ENCODE measurements at places on chromosomes 1 and 21.

DNA sequence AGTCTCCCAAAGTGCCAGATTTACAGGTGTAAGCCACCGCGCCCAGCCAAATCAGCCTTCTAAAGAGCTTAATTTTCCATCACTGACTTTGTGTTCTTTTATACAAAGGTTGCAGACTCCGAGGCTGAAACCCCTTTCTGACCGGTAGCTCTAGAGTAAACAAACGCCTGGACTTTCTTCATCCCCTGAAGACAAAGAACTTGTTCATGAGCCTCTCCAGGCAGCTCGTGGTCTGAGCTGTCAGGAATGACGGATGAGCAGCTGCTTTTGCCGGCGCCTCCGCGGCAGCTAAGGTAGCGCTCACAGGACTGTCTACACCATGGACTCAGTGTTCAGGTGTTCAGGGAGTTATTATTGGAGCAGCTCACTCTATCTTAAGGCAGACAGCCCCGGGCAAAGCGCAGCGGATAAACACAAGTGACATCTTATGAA lies 128.5 kb upstream of the ERRFI1 start:
- no peak for DNase-seq

DNA sequence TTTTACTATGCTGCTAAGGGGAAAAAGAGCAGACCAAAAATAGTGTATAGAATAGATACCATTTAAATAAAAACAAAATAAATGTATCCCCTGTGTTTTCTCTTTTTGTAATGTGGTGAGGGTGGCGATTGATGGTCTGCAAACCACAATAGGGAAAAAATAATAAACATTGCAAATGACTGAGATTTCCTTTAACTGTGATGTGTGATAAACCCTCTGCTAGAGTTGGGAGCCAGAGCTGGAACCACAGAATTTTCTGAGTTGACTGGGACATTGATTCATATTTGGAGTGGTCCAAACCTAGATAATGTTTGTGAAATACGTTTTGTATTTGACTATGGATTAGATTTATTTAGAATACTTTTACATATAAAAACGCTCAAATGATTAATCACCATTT lies 70.6 kb upstream of the PTGFR start:
- DNase-seq = no peak

DNA sequence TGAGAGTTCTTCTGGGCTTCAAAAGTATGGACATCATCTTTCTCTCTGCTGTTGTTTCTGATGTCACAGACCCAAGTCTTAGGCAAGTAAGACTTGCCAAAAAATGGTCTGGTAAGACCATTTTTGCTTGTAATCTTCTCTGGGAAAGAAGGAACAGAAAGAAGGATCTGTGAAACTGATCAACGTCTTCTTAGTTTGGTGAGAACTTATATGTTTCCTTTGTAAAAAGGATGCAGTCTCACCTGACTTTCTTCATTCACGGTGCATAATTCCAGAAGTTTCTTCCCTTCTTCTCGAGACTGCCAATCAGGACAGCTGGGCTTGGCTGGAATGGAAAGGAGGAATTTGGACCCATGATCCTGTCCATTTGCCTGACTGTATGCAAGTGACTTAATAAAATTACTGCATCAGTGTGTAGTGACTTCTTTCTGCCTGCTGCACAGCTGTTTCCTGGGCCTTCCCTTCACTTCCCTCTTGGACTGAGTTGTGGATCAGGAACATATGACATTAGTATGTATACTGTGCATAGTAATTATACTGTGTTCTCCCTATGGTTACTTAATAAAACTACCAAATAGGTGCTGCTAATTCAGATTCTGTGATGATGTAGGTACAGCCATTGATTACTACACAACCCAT lies 7.6 kb upstream of the DENND1B start:
- no peak for DNase-seq

GRCh38 chr1:20735581-20736111 lies 3.1 kb upstream of the SH2D5 start:
- no peak for DNase-seq

DNA sequence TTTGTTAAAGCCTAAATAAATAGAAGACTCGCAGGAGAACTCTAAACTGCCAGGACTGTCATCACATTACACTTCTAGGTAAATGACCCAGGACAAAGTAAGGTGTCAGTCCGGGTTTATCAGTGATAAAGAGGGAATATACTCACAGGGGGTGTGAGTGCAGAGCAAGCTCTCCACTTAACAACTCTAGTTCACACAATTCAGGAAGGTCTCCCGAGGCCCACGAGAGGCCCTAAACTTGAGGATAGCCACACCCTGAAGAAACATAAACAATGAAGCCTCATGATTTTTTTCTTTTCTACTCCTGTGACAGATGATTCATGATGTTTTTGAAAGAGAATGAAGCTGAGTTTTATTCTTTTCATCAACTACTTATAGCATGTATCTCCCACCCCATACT lies 65.6 kb upstream of the EXO1 start:
- no peak for DNase-seq

GRCh38 chr1:22164841-22165808 lies 22.2 kb upstream of the WNT4 start:
- DNase-seq = no peak

GRCh38 chr1:6497215-6497866 lies 5.9 kb upstream of the PLEKHG5 start:
- DNase-seq = no peak
